Thyroid gland (tissue), 4 donors: ENCODE measurements at places on chromosomes 3 and 15. TPM values are rescaled to one million over a fixed set of nuclear protein-coding genes. Genes with fewer than 3 reads are reported as not detected.

- no peaks in the 10 kb centered on the region for H3K27me3 ChIP-seq
- H3K4me3 ChIP-seq: no peak overlapping the region
- H3K36me3 ChIP-seq: no peaks in the 10 kb centered on the region
- no peak overlapping the region for H3K27ac ChIP-seq
Measured at GRCh38 chr3:127552038-127552437, 38.5 kb downstream of the TPRA1 start.

DNA sequence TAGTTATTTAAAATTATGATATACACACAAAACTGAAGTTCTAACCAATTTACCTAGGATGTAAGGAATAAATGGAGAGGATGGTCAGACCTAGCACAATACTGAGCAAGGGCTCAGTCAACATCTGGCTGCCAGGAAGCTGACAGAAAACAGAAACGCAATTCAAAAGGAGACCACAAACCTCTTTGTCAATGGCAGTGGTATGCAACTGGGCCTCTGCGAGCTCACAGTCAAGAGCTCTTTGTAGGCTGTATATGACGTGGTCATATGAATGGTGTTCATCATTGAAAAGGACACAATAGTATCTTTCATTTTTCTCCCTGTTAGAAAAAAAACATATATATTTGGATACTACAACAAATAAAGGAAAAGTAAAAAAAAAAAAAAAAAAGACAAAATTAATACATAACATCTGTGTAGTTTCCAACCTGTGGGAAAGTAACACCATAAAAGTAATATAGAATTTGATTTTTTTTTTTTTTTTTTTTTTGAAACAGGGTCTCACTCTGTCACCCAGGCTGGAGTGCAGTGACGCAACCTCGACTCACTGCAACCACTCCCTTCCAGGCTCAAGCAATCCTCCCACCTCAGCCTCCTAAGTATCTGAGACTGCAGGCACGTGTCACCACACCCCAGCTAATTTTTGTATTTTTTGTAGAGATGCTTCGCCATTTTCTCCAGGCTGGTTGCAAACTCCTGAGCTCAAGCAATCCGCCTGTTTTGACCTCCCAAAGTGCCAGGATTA, 37.9 kb downstream of the UBR1 start:
- no peak overlapping the region for H3K4me3 ChIP-seq
- no peaks in the 10 kb centered on the region for H3K4me1 ChIP-seq
- peaks cover 18% of the 10 kb centered on the region for H3K36me3 ChIP-seq
- H3K27me3 ChIP-seq: no peaks in the 10 kb centered on the region
- H3K27ac ChIP-seq: no peak overlapping the region
- no peak for DNase-seq

- no peaks in the 10 kb centered on the region for H3K4me1 ChIP-seq
- no peaks in the 10 kb centered on the region for H3K27me3 ChIP-seq
- no peak for DNase-seq
- H3K4me3 ChIP-seq: no peak overlapping the region
- no peaks in the 10 kb centered on the region for H3K36me3 ChIP-seq
- no peak overlapping the region for H3K27ac ChIP-seq
Measured at GRCh38 chr3:154786724-154787123, 293.4 kb upstream of the MME start.

GRCh38 chr3:14440168-14440518, 37.7 kb downstream of the SLC6A6 start:
- DNase-seq: no peak
- peaks cover 5% of the 10 kb centered on the region for H3K36me3 ChIP-seq
- no peaks in the 10 kb centered on the region for H3K27me3 ChIP-seq
- H3K27ac ChIP-seq: no peak overlapping the region

DNA sequence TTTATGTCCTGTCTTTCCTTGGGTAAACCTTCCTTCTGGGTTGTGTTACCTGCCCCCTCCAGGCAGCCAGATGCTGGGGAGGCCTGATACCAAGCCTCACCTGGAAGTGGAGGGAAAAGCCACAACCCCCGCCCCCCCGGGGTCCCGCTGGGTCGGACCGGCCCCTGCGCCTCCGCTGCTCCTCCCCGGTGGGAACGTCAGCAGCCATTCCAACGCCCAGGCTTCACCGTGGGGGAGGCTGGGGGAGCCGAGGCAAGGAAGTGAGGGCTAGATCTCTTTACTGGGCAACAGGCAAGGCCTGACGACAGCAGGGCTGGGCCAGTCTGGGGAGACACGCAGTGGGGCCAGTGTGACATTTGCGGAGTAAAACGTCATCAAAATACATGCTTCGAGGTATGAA, 53.0 kb upstream of the SNRPA1 start:
- no peak for DNase-seq
- no peak overlapping the region for H3K4me3 ChIP-seq
- H3K4me1 ChIP-seq: peaks cover 10% of the 10 kb centered on the region
- H3K27me3 ChIP-seq: no peaks in the 10 kb centered on the region

DNA sequence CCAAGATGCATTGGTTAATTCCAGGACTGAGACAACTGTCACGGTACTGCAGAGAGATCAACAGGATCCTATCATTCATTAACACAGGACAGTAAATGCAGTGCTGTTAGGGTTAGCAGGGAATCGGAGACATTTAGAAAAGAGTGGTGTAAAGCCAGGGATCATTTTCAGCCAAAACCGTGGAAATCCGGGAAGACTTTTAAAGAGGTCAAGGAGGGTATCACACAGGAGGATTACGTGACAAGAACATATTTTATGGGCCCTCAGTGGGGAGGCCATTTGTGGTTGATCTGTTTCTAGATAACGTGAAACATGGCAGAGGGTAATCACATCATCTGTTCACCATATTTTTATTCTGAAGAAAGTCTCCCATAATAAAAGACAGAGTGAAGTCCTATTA, 216.1 kb downstream of the PTPRG start:
- no peak overlapping the region for H3K4me3 ChIP-seq
- no peak for DNase-seq
- no peak overlapping the region for H3K27ac ChIP-seq
- no peaks in the 10 kb centered on the region for H3K36me3 ChIP-seq
- H3K27me3 ChIP-seq: no peaks in the 10 kb centered on the region

The AMT gene
- total RNA-seq: 6.7 TPM

The LRCH3 gene
- total RNA-seq: 36.7 TPM

The PEX11A gene
- total RNA-seq: 17.4 TPM

DNA sequence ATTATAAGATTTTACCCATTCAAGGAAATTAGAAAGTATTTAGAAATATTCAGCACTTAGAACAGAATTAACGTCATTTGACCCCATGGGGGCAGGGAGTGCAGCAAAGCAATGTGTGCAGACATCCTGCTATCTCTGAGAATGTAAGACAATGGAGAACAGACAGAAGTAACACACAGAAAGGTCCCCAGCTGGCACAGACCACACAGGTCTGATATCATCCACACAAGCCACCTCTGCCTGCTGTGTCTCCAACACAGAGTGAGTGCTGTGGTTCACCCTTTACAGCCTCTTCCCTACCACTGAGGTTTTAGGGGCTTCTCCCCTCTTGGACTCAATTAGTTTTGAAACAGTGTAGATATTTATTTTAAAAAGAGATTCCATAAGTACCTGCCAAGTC, 16.1 kb downstream of the TXNRD3 start:
- no peak overlapping the region for H3K4me3 ChIP-seq
- H3K27ac ChIP-seq: no peak overlapping the region
- no peaks in the 10 kb centered on the region for H3K4me1 ChIP-seq
- peaks cover 6% of the 10 kb centered on the region for H3K36me3 ChIP-seq
- no peaks in the 10 kb centered on the region for H3K27me3 ChIP-seq

The RARB gene
- total RNA-seq: 31.5 TPM

DNA sequence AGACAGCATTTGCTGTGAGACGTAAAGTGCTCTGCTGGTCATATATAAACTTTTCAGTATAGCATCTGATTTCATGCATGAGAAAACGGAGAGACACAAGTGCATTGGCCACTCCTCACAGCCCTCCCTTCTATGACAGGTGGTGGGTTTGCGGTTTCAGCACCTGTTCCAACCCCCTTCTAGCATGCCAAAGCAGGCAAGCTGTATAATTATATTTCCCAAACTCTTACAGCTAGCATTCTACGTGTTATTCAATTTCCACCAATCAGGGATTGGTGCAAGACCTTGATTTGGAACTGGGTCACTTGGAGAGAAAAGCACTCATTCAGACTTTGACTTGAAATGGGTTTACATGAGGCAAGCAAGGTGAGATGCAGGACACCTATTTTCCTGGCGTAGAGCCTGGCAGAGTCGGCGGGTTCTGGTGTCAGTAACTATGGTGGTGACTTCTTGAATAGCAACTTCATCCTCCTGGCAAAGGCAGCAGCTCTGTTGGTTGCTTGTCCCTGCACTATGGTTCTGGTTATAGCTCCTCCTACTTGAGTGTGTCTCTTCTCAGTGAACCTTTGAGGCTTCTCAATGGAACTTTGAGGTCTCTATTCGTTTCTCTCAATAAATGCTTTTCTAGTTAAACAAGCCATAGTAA, 356.5 kb downstream of the TBL1XR1 start:
- no peak overlapping the region for H3K27ac ChIP-seq
- H3K36me3 ChIP-seq: no peaks in the 10 kb centered on the region
- H3K4me3 ChIP-seq: no peak overlapping the region
- H3K27me3 ChIP-seq: no peaks in the 10 kb centered on the region

The TOPAZ1 gene
- total RNA-seq: under 0.01 TPM

The SCAANT1 gene
- not detected for total RNA-seq

DNA sequence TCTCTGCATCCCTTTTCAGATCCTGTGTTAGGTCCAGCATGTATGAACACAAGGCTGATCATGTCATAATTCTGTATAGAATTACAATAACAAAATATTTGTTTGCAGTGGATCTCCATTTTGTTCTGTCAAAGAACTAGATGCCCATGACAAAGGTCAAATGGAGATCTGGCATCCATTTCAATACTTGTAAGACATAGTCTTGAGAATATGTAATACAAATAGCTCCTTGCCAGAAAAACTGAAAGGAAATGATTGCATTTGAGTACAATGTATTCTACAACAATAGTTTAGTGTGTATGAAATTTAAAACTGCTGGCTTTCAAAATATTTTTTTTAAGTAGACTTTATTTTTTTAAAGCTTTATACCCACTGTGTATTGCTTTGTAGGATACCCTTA, 101.1 kb downstream of the CMSS1 start:
- H3K4me3 ChIP-seq: no peak overlapping the region
- no peak overlapping the region for H3K27ac ChIP-seq
- DNase-seq: no peak
- H3K27me3 ChIP-seq: no peaks in the 10 kb centered on the region
- H3K36me3 ChIP-seq: no peaks in the 10 kb centered on the region

DNA sequence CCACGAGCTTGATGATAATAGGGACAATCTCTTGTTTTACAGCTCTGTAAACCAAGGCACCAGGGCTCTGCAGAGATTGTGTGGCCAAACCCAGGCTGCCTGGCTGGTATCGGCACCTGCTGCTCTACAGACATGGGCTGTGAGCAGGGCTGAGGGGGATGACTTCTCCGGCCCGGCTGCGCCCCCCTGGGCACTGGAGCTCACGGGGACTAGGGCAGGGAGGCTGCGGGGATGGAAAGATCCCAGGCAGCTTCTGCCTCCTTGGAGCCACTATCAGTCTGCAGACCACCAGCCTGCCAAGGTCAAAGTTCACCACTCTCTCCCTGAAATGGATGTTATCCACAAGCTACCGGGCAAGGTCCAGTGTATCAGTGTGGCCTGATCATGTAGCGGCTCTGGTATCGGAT, 22.0 kb upstream of the PIGZ start:
- no peaks in the 10 kb centered on the region for H3K4me1 ChIP-seq
- DNase-seq: no peak
- H3K4me3 ChIP-seq: no peak overlapping the region
- no peak overlapping the region for H3K27ac ChIP-seq
- no peaks in the 10 kb centered on the region for H3K27me3 ChIP-seq
- H3K36me3 ChIP-seq: no peaks in the 10 kb centered on the region

DNA sequence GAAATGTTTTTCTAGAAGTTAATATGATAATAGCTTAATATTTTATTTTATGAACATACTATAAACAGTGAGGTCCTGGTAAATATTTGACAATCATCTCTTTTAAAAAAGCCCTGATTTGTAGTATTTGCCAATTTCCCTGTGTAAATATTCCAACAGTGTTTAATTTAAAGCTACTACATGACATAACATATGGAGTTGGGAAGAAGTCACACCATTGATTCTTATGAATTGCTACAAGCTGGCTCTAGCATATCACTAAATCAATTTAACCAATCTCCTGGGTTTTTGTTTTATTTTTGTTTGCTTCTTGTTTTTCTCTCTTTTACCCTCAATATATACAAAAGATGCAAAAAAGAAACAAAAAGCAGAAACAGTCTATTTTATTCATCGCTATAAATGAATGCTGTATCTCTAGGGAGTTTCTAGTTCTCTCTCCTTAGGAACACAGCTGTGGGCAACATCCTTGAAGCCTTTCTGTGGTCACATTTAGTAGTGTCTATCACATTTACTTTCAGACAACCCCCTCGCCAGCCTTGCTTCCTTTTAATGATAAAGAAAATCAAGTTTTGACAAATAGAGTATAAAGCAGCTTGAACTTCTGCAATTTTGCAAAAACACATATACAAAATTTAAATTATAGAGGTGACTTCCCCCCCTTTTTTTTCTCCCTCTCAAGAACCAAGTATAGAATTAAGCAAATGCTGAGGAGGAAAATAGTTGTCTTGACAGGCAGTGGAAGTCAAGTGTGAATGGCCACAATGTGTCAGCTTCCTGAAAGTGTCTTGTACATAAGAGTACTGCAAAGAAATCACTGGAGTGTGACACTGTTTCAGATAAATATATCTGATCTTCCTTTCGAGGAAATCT, 21.4 kb downstream of the CCR1 start:
- H3K27me3 ChIP-seq: no peaks in the 10 kb centered on the region
- no peak overlapping the region for H3K4me3 ChIP-seq
- no peak for DNase-seq
- no peak overlapping the region for H3K27ac ChIP-seq
- H3K36me3 ChIP-seq: no peaks in the 10 kb centered on the region

- H3K4me3 ChIP-seq: no peak overlapping the region
- DNase-seq: no peak
- no peaks in the 10 kb centered on the region for H3K4me1 ChIP-seq
- no peak overlapping the region for H3K27ac ChIP-seq
- no peaks in the 10 kb centered on the region for H3K27me3 ChIP-seq
- H3K36me3 ChIP-seq: no peaks in the 10 kb centered on the region
Measured at GRCh38 chr15:47872208-47872607, 154.9 kb downstream of the SEMA6D start.

DNA sequence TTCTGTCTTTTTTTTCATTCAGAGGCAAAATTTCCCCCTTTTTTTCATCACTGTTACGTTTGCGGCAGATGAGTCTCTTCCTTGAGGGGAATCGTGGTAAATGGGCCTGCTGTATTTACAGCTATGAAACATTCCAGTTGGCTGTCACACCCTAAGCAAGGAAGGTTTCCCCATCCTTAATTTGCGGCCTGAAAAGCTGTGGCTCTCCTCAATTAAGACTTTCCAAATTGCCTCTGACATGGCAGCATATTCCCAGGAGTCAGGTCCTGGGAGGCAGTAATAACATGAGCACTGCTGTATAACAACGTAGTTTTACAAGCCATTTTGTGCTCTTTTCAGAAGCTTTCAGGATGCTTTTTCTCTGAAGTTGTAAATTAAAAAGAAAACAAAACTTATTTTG, 420.9 kb downstream of the LPP start:
- no peaks in the 10 kb centered on the region for H3K27me3 ChIP-seq
- no peak overlapping the region for H3K4me3 ChIP-seq
- DNase-seq: no peak
- no peaks in the 10 kb centered on the region for H3K4me1 ChIP-seq

The TM4SF18 gene
- 26.5 TPM for total RNA-seq

The RASL12 gene
- 8.0 TPM for total RNA-seq
